ENCODE measurements at places on chromosomes 6 and 20.

DNA sequence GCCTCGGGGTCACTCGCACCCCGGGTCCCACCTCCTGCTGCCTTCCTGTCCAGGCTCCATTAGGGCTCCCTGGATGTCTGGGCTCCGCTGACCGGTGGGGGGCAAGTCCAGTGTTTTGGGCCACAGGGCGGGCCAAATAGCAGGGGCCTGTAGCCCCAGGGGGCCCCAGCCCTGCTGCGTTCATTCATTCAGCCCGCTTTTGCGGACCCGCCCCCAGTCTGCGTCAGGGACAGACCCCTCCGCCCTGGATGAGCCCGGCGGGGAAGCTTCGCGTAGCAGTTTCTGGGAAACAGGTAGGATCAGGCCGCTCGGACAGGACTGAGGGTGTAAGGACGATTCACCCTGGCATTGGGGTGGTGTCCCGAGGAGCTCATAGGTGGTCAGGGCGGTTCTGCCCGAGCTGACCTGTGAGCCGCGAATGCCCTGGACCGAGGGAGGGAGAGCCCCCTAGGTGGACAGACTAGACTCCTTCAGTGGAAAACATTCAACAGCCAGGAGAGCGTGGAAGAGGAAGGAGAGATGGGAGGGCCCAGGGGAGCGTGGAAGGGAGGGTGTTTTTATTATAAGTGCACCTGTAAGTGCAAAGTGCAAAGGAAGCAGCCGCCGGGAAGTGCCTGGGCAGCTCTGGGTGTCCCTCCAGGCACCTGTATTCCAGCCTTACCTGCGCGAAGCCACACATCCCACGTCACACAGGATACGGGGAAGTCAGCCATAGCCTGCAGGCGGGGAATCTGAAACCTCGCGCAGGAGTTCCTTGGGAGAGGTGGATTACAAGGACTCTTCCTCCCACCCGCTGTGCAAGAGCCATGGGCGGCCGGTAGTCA, 662 bp downstream of the ENTPD6 start:
- DNase-seq: peak; percentile 55

GRCh38 chr6:47235964-47236760, 73.5 kb downstream of the TNFRSF21 start:
- DNase-seq: peak; percentile 22

DNA sequence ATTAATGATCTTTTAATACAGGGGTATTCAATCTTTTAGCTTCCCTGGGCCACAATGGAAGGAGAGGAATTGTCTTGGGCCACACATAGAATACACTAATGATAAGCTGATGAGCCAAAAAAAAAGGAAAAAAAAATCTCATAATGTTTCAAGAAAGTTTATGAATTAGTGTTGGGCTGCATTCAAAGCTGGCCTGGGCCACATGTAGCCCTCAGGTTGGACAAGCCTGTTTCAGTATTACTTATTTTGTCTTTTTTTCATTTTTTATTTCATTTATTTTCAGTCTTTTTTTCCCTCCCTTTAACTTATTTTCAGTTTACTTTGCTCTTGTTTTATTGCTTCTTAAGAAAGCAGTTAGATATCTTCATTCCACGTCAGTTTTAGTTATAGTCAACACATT, 2171.8 kb upstream of the DEFB115 start:
- DNase-seq: no peak

DNA sequence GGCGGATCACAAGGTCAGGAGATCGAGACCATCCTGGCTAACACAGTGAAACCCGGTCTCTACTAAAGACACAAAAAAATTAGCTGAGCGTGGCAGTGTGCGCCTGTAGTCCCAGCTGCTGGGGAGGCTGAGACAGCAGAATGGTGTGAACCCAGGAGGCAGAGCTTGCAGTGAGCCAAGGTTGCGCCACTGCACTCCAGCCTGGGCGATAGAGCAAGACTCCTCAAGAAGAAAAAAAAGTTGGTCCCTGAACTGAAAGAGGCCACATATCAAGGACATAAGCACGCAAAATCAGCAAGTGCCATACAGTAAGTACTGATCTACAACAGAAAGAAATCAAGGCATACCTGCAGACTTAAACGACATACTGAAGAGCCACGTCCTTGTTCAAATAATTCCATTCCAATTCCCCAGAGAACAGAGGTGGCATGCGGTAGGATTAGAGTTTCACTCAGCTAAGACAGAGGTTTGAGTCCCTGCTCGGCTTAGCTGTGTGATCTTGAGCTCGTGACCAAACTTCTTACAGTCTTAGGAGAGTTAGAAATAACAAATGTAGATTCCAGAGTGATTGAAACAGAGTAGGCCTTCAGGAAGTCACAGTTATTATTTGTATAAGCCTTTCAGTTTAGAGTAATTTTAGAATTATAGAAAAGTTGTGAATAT, 29.2 kb downstream of the B4GALT5 start:
- no peak for DNase-seq

DNA sequence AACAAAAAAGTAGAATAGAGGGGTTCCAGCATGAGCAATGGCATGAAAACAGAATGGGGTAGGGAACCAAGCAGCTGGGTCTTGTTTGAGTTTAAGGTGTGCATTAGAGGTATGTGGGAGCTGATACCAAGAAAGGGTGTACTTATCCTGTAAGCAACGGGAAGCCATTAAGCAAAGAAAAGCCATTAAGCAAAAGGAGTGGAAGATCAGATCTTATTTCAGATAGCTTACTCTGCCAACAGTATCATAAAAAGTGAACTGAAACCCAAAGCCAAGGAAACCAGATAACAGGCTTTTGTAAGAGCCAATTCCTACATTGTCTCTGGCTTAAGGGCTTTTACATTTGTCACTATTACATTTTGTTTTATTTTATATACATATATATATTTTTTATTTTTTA, 21.3 kb upstream of the BEND6 start:
- no peak for DNase-seq

GRCh38 chr6:14880052-14880451, 365.8 kb upstream of the JARID2 start:
- peak; percentile 76 for DNase-seq

DNA sequence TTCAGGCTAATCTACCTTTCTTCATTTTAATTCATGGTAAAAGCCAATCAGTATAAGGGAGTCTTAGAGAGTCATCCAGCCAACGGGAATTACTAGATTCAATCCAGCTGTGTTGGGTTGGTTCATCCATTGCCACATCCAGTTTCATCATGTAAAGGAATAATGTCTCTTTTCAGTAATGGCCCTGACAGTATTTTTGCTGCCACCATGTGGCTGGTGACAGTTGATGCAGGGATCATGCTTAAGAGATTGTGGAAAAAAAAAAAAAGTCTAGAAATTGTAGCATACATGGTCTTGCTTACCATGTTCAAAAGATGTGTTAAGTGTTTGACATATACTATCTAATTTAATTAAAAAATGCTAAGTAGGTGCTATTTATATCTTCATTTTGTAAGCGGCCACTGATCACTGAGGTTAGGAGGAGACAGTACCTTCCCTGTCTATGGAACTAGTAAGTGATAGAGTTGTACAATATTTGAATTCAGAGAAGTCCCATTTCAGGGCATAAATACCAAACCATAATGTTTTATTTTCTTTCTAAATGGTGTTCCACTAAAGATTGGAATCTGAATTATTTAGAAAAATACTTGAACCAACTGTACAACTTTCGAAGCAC, 135.9 kb downstream of the KHDRBS2 start:
- peak; percentile 5 for DNase-seq

DNA sequence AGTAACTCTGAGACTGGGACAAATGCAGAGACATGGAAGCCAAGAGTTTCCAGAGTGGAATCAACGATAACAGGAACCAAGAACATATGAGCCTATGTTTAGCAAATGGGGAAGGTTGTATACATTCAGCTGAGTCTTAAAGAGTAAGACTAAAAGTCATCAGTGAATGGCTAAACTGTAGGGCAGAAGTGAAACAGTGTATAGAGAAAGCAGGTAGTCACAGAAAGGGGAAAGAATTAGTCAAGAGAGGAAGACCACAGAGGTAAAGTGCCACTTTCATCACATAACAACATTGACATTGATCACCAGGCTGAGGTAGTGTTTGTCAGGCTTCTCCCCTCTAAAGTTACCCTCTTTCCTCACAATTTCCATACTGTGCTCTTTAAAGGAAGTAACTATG, 306.5 kb upstream of the SPTLC3 start:
- no peak for DNase-seq

- DNase-seq: no peak
Measured at GRCh38 chr6:106527117-106527516, 102.2 kb downstream of the RTN4IP1 start.

DNA sequence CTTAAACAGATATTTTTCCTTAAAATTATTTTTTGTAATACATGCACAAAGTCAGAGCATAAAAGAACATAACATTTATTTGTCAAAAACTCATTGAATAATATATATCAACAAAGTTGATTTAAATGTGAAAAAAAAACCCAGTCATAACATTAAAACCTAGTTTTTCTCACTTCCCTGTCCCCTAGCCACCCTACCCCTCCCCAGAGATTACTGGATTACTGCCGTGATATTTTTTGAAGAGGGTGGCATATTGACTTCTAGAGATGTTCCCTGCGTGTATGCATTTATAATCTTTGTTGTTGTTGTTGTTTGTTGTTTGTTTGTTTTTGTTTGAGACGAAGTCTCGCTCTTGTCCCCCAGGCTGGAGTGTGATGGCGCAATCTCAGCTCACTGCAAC, 52.4 kb upstream of the ARMC2 start:
- DNase-seq: no peak

DNA sequence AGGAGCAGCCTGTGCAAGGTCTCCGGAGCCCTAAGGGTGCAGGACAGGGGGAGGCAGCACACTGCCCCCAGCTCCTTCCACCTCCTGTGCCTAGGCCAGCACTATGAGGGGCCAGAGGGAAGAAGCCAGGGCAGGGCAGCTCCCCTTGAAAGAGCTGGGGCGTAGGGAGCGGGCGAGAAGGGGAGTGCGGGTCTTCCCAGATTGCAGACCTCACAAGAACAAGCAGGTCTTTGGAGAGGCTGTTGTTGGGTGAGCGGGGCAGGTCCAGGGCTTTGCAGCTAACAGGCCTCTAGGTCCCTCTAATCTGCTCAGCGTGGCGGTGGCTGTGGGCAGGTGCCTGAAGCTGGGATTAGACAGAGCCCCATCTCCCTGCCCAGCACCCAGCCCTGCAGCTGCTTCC, 22.4 kb upstream of the CST1 start:
- DNase-seq: no peak

- DNase-seq: no peak
Measured at GRCh38 chr6:32166411-32167061, 2.1 kb downstream of the EGFL8 start.

DNA sequence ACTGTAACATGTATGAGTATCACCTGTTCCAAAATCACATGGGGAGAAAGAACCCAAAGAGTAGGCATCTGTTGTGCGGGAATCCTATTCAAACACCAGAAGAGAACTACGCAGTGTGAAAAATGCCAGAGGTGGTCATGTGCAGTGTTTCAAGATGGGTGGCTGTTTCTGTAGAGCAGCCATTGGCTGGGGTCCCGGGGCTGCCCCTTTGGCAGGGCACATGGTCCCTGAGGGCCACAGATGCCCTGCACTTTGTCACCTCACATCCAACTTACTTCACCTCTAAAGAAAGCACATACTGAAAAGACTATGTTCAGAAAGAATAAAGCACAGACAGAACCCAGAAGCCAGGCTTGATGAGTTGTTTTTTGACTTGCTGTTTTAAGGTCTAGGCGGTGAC, 12.3 kb downstream of the MTCH1 start:
- DNase-seq: no peak

GRCh38 chr20:46401478-46401860, 4.9 kb downstream of the ELMO2 start:
- no peak for DNase-seq

GRCh38 chr20:44688053-44688625, 27.0 kb upstream of the CCN5 start:
- no peak for DNase-seq

DNA sequence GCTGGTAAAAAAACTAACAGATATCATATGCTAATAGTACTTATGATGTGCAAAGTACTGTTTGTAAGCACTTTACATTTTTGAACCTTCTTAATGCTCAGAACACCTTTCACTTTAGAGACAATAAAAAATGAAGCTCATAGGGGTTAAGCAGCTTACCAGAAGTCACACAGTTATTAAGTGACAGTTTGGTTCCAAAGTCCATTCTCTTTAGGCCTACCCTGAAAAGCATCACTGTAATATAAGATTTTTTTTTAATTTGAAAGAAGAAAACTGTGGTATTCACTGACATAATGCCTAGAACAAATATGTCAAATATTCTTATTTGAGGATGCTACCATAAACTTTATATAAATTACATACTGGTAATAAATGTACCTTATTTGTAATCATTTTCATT, 127.6 kb upstream of the RUNX2 start:
- no peak for DNase-seq

DNA sequence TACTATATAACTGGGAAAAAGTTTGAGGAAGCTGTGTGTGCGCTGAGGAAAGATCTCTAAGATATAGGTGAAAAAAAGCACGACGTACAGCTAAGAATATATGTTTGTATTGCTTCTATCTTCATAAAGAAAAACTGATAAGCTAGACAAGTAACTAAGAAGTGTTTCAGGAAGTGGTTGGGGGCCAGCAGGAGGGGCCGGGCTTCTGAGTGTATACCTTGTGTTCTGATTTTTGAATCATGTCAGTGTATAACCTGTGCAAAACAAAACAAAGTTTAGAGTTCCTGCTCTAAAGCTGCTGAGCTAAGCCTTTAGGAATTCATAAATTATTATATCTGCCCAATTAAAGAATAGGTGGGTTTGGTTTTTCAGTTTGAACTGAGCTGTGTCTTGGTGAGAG, 7.9 kb upstream of the OSER1 start:
- no peak for DNase-seq

DNA sequence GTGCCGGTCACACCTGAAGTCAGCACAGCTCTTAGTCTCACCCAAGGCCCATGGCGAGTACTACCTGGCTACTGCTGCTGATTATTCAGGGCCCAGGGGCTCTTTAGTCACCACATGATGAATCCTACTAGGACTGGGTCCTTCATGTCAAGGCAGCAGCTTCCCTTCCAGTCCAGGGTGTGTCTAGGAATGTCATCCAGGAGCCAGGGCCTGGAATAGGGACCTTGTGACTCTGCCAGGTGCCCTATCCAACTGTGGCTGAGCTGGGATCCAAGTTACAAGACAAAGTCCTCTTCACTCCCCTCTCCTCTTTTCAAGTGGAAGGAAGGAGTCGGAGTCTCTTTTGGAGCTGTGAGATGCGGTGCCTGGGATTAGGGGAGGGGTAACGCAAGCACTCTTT, 85.5 kb downstream of the CFAP61 start:
- DNase-seq: no peak
